ENCODE measurements at places on chromosomes 11 and 22.

DNA sequence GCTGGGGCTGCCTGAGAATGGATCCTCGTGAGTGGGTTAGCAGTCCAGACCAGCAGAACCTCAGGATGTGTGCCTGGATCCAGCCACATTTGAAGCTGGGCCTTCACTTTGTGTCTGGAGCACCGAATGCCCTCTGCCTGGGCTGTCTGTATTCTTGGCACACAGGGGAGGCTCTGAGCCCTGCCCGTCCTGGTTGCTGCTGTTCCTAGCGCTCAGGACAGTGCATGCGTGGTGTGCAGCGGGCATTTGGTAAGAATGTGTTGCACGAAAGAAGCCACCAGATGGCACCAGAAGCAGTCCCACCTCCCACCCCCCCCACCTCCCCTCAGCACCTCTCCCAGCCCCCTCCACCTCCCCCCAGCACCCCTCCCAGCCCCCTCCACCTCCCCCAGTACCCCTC lies 4.1 kb upstream of the MAPK11 start:
- no peak for DNase-seq

DNA sequence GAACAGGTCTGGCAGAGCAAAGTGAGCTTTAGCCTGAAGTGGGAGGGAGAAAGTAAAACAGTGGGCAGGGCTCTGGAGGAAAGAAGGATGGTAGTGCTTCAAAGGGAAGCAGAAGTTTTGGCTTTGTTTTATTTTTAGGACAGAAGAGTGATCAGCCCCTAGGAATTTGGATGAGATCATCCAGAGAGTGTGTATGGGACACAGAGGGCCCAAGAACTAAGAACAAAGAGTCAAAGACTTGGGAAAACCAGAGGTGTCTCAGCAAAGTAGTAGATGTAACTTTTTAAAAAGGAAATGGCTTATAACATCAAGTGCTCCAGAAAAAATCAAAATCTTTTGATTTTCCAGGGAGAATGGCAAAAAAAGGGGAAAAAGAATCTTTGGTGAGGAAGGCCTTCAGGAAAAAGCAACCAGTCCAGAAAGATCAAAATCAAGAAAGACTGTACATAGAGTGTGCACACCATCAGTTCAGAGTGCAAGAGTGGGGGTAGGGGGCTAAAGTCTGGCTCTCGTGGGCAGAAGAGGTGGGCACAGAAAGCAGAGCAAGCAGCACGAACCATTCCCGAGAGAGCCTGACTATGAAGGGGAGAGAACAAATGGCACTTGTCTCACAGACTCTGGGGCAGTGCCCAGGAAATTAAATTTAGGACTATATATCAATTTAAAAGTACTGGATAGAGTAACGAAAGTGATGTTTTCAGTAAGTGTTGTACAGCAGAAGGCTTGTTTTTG lies 30.0 kb downstream of the MAPK1 start:
- no peak for DNase-seq

GRCh38 chr11:11814614-11815452 lies 26.9 kb upstream of the USP47 start:
- no peak for DNase-seq

GRCh38 chr11:67522844-67523555 lies at the start of gene CABP2:
CABP2 (minus strand) TSS chr11:67523446; CDS start chr11:67523326, 120 bp downstream.
- no peak for DNase-seq

DNA sequence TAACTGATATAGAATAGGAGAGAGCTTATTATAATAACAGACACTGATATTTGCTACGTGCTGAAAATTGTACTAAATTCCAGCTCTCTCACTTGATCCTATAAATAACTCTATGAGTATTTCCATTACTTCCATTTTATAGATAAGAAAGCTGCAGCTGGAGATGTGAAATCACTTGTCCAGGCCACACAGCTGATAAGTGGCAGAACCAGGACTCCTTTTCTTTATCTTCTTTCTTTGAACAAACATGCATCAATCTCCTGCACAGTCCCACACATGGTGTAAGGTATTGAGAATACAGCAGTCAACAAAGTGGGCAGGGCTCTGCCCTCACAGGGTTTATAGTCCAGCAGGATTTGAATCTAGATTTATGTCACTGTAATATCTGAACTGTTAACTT lies 652.1 kb downstream of the NELL1 start:
- no peak for DNase-seq

GRCh38 chr11:60835534-60835846 lies 6.4 kb upstream of the CCDC86 start:
- no peak for DNase-seq

GRCh38 chr22:18997925-18998315 lies 61.8 kb upstream of the PRODH start:
- no peak for DNase-seq

DNA sequence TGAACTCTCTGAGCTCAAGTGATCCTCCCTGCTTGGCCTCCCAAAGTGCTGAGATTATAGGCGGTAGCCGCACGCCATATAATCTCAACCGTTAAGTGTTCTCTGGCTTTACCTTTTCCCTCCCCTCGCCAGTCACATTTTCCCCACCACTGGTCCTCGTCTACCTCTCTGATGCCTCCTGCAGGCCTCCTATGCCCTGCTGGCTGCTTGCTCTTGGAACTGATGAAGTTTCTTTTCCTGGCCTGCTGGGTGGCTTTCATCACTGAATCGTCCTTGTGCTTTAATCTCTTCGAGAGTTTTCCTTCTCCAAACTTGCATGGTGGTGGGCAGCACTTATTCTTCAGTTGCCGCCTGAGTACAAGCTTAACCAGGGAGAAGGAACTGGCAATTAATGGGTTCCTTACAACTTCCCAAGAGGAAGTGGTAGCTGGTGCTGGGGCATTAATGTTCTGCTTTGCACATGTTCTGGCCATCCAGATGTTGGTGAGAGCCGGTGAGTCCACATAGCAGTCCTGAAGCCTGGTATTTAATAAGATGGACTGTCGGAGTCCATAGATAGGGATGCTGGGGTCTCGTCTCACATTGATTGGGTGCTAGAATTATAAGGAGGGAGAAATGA lies 1.3 kb downstream of the C22orf31 start:
- DNase-seq = no peak

- DNase-seq = no peak
These were observed 519 bp upstream of the PDE3B start for GRCh38 chr11:14642873-14643696.

GRCh38 chr22:27106985-27107384 lies 449.6 kb downstream of the MIAT start:
- no peak for DNase-seq

GRCh38 chr22:35963237-35963810 lies 65.3 kb downstream of the RBFOX2 start:
- DNase-seq = no peak

DNA sequence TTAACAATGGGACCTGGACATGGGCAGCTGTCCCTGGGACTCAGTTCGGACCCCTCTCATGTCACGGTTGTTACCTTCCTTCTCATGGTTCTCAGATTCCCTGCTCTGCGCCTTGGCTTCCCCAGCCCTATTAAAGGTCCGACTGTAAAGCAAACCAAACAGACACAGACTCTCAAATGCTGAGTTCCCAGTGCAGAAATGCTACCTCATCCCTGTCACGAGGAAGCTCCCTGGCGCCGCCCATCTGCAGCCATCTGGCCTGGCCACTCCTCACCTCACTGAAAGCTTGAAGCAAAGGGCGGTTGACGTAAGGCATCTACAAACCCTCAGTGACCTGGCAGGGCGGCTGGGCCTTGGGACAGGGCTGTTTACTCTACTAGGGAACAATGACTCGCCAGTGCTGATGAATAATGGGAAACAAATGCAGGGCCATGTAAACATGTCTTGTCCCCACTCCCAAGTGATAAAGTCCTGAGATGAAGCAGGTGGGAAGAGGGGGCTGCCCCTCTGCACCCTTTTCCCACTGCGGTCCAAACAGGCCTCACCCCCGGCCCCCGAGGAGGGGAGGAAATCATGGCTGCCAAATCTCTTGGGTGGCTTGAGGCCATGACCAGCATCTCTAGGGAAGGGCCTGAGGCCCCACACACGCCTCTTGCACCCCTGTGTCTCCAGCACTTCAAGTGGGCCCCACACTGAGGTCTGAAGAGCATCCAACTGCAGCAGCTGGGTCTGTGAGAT lies 49.3 kb downstream of the SCUBE1 start:
- no peak for DNase-seq

DNA sequence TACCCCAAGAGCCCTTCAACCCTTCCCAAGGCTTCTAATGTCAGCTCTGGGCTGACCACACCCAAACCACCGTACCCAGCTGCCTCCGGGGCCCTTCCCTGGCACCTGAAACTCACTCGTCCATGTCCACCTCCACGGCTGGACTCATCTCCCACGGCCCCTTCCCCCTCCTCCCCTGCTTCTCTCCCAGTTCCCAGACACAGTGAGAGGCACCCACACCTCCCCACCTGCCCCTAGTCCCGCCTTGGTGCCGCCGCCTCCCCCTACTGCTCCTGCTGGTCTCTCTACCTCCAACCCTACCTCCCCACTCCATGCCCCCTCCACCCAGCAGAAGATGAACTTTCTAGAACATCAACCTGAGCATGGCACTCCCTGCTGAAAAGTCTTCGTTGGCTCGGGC lies 39.5 kb downstream of the ELFN2 start:
- no peak for DNase-seq

DNA sequence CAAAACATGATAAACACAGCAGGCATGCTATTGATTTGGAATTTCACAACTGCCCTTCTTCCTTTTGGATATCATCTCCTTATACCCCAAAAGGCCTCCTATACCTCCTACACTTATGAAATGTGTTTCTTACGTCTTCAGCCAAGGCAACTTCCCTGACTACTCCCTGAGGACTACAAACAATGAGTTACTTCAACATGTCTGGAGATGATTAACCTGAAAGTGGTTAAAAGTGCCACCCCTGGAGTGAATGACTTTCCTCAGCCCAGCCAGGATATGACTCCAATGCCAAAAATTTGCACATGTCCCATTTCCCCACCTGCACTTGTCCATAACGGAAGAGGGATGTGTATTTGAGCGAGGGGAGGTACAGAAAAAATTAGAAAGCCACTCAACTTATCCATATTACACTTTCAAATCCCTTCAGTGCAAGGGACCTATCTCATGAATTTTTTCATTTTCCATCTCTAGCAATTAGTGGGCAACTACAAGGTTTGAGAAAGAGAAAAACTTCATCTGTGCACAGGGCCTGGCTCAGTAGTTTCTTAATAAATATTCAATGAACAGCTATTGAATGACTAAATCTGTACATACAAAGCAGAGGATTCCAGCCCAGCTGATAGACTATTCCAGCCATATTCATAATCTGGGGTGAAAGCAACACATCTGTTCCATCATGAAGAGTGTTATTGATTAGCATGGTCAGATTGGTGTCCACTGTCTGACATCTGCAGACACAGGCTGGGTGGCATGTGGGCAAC lies 36.8 kb downstream of the KIRREL3 start:
- no peak for DNase-seq

DNA sequence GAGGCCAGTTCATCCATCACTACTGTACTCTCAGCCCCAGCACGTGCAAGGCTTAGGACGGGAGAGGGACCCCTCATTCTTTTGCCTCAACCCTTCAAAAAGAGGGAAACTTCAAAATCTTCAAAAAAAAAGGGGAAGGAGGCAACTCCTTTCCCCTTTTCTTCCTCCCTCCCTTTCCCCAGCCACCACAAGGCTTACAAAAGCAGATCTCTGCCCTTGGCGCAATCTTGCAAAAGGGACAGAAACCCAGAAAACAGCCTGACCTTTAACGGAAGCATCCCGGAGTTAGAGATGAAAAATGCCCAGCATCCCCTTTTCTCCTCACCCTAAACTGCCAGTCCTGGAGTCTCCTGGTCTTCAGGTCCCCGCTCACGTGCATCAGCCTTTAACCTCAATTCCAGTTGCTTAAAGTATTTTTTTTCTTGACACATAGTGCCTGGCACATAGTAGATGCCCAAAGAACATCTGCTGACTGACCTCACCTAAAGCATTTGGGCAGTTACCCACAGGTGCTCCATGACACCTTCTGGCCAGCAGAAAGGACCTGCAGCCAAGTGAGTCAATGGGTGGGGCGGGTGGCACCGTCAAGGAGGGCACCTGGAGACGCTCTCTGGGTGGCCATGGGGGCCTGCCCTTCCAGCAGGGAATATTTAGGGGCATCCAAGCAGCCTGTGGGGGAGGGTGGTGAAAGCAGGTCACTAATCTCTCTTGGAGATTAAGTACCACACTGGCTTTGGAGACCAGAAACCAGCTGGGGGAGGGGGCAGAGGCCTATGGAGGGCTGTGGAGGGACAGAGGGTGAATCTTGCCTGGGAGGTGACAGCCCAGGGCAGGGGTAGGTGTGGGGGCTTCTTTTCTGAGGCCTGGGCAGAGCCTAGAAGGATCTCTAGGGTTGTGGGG lies 16.3 kb downstream of the NECTIN1 start:
- DNase-seq = no peak

GRCh38 chr11:93957397-93957952 lies 63.7 kb upstream of the HEPHL1 start:
- DNase-seq = no peak

DNA sequence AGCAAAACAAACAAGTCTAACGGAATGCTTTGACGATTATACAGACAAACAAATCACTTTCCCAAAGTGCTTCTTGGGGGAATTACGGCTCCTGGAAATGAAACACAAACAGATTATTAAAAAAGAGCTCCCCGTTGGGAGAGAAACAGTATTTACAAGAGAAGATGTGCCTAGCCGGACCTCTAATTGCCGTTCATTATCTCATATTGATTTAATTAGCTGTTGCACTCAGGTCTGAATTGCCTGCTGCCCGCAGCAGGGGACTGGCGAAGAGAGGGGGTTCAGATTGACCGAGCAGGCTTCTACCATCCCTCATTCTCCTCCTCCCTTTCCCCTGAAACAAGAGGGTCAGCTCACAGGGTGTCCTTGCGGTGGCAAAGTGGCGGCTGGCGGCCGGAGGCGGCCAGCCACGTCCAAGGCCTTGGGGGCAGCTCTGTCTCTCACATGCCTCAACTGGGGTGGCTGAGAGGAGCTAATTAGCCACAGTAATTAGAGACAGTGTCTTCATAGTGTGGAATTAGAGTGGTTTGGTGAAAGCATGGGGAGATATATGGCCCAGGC lies 295.1 kb downstream of the MIAT start:
- DNase-seq = no peak

DNA sequence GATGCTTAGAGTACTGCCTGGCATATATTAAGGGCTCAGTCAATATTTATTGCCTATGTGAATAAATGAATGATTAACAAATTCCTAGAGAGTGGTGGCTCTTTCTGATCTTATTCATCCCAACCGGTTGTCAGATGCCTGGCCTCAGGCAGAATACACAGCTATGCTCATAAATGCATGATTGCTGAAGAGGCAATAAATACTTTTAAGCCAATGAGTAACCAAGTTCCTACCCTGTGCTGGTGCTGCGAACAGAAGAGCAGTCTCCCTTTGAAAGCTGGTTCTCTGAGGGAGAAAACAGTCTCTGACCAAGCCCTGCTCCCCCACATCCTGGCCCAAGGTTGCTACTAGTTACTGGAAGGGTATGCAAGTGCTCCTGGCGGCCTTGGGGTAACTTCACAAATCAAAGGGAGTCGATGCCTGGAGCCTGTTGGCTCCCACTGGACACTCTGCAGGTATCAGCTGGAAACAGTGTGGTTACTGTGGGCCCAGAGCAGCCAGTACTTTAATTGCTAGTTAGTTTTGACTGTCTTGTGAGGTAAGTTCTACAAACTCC lies 2.8 kb downstream of the USH1C start:
- no peak for DNase-seq

DNA sequence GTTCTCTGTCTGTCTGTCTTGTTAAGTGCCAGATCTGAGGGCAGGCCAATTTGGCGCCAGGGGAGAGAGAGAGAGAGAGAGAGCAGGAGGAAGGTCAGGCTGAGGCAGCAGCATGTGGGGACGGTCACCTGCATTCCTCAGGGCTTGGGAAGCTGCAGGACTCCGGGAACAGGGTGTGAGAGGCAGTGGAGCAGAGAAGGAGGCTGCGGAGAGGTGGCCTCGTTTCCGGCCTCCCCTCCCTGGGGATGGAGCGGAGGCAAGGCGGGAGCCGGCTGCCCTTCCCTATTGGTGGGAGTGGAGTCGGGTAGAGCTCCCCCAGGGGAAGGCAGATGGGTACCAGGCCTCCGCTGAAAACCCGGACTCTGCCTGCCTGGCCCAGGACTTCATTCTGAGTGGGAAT lies 9.7 kb downstream of the CLMP start:
- no peak for DNase-seq
